ENCODE measurements at places on chromosomes 7 and 10.

- DNase-seq: no peak
Observed at GRCh38 chr7:107152011-107152410, 16.8 kb upstream of the HBP1 start.

DNA sequence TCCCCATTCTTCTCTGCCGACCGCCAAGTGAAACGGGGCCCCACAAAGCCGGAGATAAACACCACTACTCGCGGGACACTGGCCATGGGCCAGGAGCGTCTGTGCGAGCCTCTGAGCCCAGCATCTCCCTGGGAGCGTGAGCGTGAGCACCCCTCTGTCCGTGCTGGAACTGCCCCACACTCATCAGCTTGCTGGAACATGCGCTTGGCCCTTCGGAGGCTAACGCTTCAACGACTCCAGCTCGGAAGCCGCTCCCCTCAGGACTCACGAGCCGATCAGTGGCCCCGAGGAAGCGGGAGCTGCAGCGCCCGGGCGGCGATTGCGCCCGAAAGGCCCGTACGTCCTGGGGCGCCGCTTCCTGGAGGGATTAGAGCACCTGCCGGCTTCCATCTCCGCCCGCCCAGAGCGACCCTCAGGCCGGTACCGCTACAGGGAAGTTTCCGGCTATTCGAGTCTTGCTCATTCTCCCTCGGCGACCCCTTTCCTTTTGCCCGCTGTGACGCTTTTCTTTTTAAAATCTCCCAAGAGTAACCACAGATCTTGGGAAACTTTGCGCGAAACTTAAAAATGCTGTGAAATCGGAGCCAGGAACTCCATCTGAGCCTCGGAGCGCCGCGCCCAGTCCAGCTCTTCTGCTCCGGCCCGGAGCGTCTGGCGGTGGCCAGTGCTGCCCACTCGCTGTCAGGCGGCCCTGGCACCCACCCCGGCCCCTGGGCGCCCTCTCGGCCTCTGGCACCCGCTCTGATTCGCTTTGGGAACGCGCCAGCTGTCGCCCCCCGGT is 1.0 kb downstream of the TLL2 start:
- no peak for DNase-seq

GRCh38 chr7:55073976-55074528 is 55.2 kb downstream of the EGFR start:
- peak; percentile 97 for DNase-seq

DNA sequence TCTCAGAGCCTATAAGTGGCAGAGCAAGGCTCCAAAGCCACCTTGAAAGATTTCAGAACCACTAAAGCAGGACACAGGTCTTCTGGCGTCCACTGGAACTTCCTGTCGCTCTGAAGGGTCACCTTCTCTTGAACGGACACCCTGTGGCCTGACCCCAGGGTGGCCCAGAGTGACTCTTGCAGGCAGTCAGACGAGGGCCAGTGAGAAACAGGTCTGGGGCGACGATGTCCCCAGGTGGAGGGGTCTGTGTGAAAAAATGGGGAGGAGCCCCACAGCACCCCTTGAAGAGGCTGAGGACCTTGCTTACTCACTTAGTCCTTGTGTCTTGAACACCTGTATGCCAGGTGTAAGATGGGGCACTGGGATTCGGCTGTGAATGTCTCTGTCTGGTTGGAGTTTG is 946 bp upstream of the RASGEF1A start:
- DNase-seq: no peak

- DNase-seq: no peak
Observed at GRCh38 chr7:41517771-41518170, 185.1 kb downstream of the INHBA start.

GRCh38 chr10:7534480-7534852 is 123.6 kb upstream of the SFMBT2 start:
- no peak for DNase-seq

- DNase-seq: no peak
Observed at GRCh38 chr7:41315764-41316163, 387.1 kb downstream of the INHBA start.

DNA sequence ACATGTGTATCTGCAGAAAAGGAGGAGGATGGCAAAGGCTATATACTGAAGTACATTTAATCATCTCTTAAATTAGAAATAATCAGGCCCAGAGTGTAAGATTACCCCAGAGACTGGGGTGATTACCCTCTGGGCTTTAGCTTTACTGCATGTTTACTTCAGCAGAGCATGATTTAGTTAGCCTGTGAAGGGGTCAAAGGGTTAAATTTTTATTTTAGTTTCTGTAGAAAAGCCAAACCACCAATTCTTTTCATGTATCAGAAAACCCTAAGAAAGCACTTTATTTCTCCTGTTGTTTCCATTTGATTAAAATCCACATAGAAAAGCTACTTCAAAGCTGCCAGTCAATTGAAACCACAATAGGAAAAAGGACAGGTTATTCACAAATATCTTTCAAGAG is 101.5 kb upstream of the LSM8 start:
- DNase-seq: no peak

DNA sequence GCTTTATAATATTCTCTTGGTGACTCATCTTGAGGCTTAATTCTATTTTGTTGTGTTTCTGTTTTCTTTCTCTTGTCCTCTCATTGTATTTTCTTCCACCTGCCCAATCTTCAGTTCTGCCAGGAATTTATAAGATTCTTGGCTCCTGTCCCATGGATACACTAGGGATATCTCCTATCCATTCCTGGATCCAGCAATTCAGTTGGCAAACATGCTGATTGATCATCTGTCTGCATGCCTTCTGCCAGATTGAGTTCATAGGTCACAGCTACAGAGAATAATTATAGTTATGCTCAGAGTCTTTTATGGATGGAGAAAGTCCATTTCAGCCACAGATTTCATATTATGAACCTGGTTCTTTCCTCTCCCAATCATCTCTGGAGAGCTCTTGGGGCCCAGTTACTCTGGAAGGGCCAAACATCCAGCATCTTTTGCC is 140.4 kb upstream of the MAGI2 start:
- no peak for DNase-seq

DNA sequence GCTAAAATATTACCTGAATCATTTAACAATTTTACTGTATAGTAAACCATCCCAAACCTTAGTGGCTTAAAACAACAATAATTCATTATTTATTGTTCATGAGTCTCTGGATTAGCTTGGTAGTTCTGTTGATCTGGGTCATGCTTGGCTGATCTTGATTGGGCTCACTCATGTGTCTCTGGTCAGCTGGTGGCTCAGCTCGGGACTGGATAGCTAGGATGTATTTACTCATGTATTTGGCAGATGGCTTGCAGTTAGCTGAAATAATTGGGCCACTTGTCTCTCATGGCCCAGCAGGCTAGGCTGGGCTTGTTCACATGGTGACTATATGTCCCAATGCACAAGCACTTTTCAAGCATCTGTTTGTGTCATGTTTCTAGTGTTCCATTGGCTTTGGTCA is 262.8 kb downstream of the BBS9 start:
- no peak for DNase-seq

GRCh38 chr7:122532406-122533269 is 166.3 kb downstream of the RNF133 start:
- DNase-seq: no peak

- DNase-seq: no peak
Observed at GRCh38 chr7:144987686-144988085, 151.8 kb upstream of the TPK1 start.

GRCh38 chr7:37952240-37952639 is 31.8 kb downstream of the EPDR1 start:
- DNase-seq: no peak

GRCh38 chr10:112570585-112570984 is 123.6 kb downstream of the VTI1A start:
- no peak for DNase-seq

Data from H54 (cell line).